GM04504 (cell line): ENCODE measurements at places on chromosomes 7 and 10.

- DNase-seq = no peak
Measured at GRCh38 chr10:44242091-44242490, 142.8 kb downstream of the CXCL12 start.

GRCh38 chr7:51428217-51428887 is 111.7 kb upstream of the COBL start:
- DNase-seq = no peak

DNA sequence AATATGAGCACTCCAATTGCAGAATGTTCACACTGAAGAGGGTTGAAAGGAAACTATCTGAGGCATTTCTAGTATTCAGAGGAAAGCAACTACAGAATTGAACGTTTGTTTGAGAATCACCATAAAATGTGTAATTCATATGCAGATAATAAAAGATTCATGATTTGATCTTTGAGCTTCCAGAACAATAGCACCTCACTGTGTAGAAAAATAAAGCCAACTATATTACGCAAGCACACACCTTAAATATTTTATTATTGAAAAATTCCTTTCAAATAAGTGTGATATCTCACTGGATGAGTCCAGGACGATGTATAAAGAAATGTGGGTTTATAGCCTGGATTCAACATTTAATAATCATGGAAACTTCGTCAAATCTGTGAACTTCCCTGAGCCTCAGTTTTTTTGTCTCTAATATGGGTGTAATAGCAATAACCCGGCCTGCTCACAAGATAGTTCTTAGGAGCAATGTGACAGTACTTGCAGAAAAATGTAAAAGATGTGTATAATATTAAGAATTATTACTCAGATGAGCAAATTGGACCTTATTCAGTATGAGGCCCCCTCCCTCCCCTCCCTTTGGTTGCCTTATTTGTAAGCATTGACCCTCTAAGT is 11.5 kb upstream of the CAV2 start:
- DNase-seq = no peak

DNA sequence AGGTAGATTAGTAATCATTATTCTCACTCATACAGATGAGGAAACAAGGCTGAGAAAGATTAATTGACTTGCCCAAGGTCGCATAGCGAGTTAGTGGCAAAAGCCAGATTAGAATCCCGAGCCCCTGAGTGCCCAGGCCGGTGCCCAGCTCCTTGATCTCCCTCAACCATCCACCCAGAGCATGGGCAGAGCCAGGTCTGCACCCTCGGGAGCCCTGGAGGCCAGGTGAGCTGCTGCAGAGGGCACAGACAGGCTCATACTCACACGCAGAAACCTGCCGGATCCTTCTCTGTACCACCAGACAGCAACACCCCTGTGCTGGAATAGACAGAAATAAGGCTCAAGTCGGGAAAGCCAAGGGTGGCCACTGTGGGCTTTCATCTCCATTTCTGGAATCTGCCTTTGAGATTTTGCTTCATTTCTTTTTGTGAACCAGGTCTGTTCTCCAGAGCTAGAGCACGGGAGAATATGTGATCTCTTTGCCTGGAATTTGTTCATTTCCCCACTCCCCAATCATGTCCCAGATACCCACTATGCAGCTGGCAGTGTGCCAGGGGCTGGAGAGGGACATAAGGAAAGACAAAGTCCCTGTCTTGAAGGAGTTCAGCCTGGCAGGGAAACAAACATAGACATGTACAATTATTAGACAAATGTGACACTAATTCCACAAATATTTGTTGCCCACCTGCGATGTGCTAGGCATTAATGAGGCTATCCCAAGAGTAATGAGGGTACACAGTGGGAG is 5.5 kb downstream of the AFAP1L2 start:
- no peak for DNase-seq

DNA sequence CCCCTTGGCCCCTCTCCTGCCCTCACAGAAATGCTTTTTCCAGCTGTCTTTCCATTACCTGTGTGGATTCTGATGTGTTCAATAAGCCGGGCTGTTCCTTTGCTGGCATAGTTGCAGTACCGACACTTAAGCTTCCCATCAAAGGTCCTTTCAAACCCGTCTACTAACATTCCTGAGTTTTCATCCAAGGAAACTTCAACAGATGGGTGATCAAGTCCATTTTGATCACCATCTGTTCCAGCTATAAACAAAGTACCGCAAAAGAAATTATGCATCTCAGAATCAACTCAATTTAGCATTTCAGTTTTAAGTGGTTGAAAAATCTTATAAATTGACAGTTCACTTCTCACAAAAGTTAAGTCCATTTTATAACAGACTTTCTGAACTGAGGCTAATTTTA is 12.7 kb downstream of the IKZF5 start:
- no peak for DNase-seq
